CD4-positive, CD25-positive, alpha-beta regulatory T cell (primary cell): ENCODE measurements at places on chromosomes 1 and 21. TPM values are rescaled to one million over a fixed set of nuclear protein-coding genes. Genes with fewer than 3 reads are reported as not detected.
A peak's percentile ranks its signal among the peaks of the same experiment; 100 is the strongest.

GRCh38 chr21:35343046-35343819 is 294.1 kb upstream of the RUNX1 start:
- peak; percentile 67 for DNase-seq

GJA8 gene
- not detected for total RNA-seq

DNA sequence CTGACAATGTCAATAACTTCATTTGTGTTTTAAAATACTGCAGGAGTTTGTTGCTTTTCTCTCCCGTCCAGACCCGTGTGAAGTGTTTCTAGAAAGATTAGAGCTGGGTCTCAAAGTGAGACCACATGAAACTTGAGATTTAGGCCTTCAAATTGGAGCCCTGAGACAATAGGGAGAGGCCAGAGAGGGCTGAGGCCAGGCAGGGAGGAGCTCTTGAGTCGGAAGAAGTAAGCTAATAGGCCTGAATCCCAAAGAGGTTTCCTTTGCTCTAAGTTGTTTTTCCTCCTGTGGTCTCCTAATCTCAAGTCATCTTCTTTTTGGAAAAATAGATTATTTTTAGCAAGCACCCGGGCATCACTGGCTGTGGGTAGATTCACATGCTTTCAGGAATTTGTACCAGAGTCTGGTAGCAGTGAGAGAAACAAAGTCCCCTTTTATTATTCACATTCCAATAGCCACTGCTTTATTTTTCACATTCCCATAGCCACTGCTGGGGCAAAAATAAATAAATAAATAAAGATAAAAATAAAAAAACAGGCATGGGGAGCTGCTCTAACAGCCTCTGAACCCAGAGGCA is 25.6 kb downstream of the CD244 start:
- DNase-seq: no peak

CHRNB2 gene
- not detected for total RNA-seq

UFC1 gene
- total RNA-seq: 115 TPM

GRCh38 chr1:194289569-194290266 is 1103.3 kb upstream of the B3GALT2 start:
- DNase-seq: peak; percentile 78

DNA sequence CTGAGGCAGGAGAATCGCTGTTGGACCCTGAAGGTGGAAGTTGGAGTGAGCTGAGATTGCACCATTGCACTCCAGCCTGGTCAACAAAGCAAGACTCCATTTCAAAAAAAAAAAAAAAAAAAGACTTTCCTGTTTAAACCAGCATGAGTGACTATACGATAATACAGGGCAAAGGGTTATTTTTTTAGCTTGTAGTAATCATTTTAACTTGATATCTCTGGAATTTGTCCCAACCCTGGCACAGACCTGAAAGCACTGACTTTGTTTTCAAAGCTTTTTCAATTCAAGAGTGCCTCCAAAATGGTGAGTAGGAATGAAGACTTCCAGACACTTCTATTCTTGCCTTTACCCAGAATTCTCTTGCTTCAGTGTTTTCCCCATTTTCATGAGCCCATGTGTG is 4.4 kb upstream of the TMCO2 start:
- no peak for DNase-seq

DNA sequence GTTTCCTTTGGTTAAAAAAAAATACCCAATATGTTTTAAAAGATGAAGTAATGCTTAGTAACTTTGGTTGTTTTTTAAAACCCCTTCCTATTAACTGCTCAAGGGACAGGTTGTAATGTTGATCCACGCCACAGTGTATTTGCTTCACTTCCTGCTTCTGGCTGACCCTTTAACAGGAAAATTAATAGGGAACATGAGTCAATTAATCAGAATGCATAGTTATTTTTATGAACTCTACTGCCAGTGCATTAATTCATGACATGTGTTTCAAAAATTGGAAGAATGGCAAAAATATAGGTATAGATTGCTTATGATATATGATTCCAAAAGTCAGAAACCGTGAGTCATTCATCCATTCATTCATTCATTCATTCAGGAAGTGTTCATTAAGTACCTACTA is 204.8 kb downstream of the SETD4 start:
- DNase-seq: no peak

- DNase-seq: no peak
Observed at GRCh38 chr1:39733161-39733560, 5.5 kb upstream of the PPIE start.

- DNase-seq: no peak
Observed at GRCh38 chr1:21024918-21025317, 151.8 kb downstream of the EIF4G3 start.

DNA sequence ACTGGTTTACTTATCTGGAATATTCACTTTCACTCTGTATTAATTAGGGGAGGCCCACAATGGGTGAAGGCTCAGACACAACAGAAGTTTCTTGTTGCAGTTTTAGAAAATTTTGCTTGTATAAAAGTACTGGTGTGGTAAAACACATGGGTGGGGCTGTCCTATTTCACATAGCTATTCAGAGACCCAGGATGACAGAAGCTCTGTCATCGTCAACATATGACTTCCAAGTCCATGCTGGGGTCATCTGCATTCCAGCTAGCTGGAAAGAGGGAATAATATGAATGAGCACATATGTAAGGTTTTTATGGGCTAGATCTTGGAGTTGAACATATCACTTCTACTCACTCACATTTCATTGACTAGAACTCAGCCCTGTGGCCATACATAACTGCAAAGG is 166.4 kb upstream of the KCTD3 start:
- no peak for DNase-seq

CELA2B gene
- not detected for total RNA-seq

ZBED6 gene
- 31.0 TPM for total RNA-seq

- no peak for DNase-seq
Observed at GRCh38 chr21:41168391-41169257, 664 bp downstream of the BACE2 start.

ZNF683 gene
- not detected for total RNA-seq

GRCh38 chr21:39809936-39810335 is 57.3 kb upstream of the PCP4 start:
- DNase-seq: no peak

RIMS3 gene
- total RNA-seq: 3.8 TPM

LCE3E gene
- not detected for total RNA-seq

DNA sequence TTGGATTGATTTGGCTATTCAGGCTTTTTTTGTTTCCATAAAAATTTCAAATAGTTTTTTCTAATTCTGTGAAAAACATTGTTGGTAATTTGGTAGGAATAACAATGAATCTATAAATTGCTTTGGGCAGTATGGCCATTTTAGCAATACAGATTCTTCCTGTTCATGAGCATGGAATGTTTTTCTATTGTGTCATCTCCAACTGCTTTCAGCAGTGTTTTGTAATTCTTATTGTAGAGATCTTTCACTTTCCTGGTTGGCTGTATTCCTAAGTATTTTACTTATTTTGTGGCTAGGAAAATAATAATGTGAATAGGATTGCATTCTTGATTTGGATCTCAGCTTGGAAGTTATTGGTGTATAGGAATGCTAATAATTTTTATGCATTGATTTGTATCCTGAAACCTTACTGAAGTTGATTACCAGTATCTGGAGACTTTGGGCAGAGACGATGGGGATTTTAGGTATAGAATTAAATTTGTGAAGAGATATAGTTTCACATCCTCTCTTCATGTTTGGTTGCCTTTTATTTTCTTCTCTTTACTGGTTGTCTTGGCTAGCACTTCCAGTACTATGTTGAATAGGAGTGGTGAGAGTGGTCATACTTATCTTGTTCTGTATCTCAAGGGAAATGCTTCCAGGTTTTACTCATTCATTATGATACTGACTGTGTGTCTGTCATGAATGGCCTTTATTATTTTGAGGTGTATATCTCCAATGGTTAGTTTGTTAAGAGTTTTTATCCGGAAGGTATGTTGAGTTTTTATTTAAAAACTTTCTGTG is 57.3 kb downstream of the DRAM2 start:
- DNase-seq: no peak

DNA sequence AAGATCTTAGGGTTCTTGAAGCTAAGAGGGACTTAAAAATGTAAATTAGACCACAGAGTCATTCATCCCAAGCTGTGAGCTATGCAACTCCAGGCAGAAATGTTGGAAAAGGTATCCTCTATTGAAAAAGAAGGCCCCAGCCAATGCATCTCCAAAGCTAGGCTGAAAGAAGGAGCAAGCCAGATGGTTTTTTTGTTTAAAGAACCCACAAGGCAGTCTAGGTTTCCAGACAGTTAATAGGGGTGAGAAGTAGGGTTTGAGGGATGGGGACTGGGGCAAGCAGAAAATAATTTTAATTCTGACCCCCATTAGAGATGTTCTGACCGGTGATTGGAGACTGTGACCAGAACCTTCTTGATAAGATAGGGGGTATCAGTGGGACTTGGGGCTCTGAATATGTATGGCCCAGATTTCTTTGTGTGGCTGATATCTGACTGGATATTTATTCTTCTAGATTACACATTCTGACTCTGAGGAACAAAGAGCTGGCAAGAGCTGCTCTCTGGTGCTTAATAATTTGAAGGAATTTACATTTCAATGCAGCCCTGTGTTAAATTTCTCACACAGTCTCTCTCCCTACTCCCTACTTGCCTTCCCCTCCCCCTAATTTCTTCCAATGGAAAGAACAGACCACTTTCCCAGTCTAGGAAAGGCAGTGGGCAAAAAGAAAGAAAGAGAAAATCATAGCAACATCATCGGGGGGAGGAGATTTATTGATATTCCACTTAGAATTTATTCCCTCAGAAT is 104.9 kb downstream of the NUF2 start:
- DNase-seq: no peak

- DNase-seq: no peak
Observed at GRCh38 chr1:61361931-61362330, 279.6 kb downstream of the NFIA start.

DNA sequence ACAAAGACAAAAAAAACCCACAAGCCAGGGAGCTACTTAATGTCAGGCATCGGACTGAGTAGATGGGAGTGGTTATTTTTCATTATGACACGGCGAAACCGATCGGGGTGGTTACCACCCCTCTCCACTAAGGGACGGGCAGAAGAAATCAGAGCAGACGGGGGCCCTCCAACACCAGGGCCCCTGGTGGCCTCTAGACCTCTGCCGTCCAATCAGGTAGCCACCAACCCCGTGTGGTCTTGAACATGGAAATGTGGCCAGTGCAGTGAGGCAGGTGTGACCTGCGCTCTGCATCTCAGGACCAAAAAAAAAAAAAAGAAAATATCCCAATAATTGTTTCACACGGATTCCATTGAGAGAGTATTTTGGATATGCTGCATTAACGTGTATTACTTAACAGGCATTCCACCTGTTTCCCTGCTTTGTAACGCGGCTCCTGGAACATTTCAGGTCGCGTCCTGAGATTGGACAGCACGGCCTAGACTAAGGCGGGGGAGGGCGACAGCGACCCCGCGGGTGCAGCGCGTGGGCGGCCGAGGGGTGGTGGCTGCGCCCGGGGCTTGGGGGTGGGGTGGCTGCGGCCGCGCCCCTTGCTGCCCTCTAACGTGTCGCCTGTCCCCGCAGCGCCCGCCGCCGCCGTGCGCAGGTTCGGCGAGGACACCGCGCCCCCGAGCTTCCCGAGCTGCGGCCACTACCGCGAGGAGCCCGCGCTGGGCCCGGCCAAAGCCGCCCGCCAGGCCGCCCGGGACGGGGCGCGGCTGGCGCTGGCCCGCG is 48.3 kb downstream of the SIM2 start:
- no peak for DNase-seq

DNA sequence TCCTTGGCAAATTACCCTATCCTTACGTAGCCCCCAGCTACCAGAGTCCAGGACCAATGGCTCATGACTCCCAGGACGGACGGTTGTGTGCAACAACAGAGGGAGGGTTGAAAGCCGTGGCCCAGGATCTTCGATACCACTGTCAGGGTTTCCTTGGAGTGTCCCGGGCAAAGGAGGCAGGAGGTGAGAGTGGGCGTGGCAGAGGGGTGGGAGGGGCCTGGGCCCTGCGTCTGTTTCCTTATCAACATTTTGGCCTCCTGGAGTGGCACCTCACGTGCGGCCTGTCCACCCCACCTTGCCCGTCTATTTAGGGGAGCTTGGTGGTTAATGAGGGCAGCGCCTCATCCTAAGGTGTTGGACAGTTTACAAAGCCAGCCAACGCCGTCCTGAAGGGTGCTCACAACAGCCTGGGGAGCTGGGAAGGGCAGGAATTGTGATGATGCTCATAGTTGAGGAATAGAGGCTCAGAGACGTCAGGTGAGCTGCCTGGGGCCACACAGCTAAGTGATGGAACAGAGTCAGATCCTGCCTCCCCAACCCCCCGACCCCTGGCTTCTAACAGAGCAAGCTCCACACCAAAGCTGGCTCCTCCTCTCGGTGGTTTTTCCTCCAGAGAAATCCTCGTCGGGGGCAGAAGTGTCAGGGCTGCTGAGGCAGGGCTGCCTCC is 17.4 kb upstream of the ARHGEF10L start:
- no peak for DNase-seq

- DNase-seq: peak; percentile 83
Observed at GRCh38 chr1:26500488-26501175, 28.4 kb downstream of the HMGN2 start.

CRB1 gene
- total RNA-seq: not detected

DNA sequence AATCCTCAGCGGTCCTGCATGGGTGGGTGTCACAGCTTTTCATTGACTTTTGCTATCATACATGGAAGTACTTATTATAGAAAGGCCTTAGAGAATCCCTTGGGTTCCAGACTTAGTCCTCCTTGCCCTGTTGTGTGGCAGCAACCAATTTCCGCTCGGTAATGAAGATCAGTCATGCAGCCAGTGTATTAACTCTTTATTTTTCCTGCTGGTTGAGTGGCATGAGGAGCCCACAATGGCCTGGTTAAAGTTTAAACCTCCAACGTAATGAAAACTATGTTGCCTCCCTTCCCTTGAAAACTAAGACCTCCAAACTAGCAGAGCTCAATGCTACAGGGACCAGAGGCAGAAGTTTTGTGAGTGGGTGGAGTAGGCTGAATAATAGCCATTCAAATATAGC is 20.0 kb downstream of the CITED4 start:
- no peak for DNase-seq

SYNC gene
- total RNA-seq: not detected

DNA sequence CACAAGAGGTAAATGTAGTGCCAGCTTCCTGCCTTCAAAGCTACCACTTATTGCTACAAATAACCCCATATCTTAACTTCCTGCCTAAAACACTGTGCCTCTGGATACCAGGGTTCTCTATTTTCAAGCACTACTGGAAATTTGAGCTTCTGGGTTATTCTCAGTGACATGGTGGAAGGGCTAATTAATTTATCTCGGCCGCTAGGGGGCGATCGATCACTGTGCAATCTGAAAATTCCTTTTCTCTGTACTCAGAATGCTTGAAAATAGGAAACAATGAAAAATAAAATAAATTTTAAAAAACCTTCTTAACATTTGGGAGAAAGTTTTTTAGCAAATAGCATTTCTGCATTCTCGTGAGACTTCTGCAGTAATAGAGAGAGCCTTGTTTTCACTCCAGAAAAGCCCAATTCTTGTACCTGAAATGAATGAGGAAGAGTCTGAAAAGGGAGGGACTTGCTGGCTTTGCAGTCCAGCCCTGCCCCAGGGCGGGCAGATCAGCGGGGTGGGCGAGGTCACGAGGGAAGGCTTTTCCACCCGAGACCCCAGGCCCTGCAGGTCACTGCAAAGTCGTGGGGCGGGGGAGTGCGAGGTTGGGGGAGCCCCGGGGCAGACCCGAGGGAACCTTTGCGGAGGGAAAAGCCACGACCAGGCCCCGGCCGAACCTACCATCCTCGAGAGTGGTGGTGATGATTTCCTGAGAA is 276.7 kb downstream of the PCP4 start:
- peak; percentile 30 for DNase-seq

FABP3 gene
- not detected for total RNA-seq
